ENCODE measurements at places on chromosomes 16 and 17. TPM values are rescaled to one million over a fixed set of nuclear protein-coding genes. Genes with fewer than 3 reads are reported as not detected.

DNA sequence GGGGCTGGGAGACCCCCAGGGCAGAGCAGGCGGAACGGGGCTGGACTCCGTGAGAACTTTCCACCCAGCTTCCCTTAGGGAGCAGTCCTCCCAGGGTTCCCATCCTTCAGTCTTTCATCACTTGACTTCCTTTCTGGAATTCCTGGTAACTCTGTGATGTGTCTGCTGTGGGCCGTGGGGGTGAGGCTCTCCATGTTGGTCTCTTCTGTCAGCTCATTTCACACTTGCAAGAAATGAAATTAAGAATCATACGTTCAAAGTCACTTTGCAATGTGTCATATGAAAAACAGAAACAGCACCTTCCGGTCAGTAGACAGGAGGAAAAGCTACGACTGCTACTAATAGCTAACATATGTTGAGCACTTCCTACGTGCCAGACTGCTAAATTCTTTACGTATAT lies 5.4 kb upstream of the BBS2 start:
- no peak for DNase-seq

DNA sequence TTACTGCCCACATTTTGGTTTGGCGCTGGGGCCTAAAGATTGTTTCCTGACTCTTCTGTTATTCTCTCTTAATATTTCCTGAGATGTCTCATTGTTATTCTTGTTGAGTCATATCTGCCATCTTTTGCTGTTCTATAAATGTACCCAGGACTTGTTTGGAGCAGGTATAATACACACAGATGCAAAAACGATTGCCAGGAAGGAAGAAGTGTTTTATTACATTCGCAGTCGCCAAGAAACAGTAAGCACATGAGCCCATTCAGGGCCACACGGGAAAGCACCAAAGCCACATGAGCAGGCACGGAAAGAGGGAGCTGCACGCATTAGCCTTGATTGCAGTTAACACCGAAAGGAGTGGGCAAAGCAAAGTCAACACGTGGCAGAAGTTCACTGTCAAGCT lies 70.2 kb downstream of the ARHGAP44 start:
- no peak for DNase-seq

FA2H gene
- total RNA-seq, result 21.1 TPM

KRT33A gene
- not detected for total RNA-seq

TM4SF5 gene
- 23.8 TPM for total RNA-seq

KRTAP1-5 gene
- total RNA-seq, result not detected

GRCh38 chr17:77422104-77422747 lies 281.5 kb downstream of the SEC14L1 start:
- DNase-seq, result no peak

WFIKKN2 gene
- total RNA-seq, result not detected

PAQR4 gene
- 4.4 TPM for total RNA-seq

DHRS7C gene
- not detected for total RNA-seq

- DNase-seq, result no peak
These were observed 298.3 kb upstream of the ERCC4 start for GRCh38 chr16:13621639-13622038.

P2RX5 gene
- 11.4 TPM for total RNA-seq

C17orf100 gene
- not detected for total RNA-seq

SP6 gene
- total RNA-seq, result 0.40 TPM

DNA sequence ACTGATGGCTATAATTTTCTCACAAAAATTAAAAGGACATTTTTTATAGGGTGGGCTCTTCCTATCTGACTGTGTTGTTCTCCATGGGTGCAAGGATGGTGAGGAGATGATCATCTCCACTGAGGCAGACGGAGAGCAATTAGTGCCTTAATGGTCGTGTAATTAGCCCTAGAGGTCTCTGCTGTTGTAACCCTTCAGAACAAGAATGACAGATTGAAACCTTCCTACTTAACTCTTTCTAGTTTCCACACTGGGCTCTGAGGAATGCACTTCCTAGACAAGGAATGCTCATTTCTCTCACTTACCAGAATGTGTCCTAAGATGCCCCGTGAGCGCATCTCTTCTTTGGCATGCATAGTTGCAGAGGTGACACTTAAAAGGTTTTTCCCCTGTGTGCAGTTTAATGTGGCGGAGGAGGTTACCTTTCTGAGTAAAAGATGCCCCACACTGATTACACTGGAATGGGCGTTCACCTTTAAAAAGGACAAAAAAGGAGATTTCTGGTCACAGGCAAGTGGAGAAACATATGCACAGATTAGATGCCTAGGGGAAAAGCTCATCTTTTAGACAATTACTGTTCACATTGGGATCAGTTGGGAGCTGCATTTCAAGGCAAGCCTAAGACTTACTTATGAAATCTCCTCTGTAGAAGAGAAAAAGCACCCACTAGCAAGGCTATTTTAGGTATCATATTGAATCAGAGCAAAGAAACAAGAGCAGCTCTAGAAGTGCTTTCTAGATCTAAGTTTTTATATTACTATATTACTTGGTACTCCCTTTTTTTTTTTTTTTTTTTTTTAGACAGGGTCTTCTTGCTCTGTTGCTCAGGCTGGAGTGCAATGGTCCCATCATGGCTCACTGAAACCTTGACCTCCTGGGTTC lies 53.6 kb downstream of the GRB7 start:
- no peak for DNase-seq

HID1 gene
- total RNA-seq, result 221 TPM

Measured in transverse colon (tissue), 4 donors.